HFF-Myc (cell line): ENCODE measurements at places on chromosomes 16 and 17.

- DNase-seq: no peak
Measured at GRCh38 chr17:39660397-39661385, 4.5 kb upstream of the TCAP start.

DNA sequence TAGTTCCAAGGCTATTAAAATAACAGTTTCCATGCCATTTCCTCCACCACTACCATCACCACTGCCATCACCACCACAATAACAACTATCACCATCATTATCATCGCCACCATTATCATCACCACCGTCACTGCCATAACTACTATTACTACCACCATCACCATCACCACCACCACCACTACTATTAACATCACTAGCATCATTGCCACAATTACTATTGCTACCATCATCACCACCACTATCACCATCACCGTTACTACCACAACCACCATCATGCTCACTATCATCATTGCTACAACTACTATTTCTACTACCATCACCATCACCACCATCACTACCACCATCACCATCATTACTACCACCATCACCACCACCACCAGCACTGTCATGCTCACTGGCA, 185.9 kb upstream of the MAF start:
- DNase-seq: no peak

GRCh38 chr16:51464996-51465395, 313.9 kb upstream of the SALL1 start:
- no peak for DNase-seq

- no peak for DNase-seq
Measured at GRCh38 chr17:43220511-43221125, 7.8 kb downstream of the CCDC200 start.

DNA sequence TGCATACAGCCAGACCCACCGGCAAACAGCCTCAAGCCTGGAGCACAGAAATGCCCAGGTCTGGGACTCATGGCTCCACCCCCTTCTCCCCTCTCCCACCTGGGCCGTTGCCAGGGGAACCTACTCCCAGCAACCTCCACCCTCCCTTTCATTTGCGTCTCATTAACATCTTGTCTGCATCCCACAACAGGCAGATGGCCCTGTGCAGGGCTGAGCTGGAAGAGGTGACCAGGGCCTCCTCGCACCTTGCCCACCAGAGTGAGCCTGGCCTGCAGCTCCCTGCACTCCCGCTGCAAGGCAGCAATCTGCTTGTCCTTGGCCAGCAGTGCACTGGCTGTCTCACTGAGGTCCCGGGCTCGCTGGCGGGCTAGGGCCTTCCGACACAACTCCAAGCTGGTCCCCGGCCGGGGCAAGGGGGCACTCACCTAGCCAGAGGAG, 3.3 kb downstream of the TSPOAP1 start:
- DNase-seq: no peak

DNA sequence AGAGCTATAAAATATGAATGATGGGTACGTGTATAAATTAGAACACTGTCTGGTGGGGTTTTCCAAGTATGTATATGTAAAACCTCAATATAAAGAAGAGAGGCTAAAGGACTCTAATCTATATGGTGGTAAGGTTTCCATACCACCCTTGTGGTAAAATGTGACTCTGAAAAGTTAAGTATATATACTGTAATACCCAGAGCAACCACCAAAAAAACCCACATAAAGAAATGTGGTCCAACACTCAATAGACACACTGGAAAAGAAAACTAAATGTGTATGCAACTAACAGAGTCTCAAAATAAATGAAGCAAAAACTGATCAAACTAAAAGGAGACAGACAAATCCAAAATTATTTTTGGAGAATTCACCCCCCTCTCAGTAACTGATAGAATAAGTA, 72.2 kb downstream of the XPO6 start:
- DNase-seq: no peak

DNA sequence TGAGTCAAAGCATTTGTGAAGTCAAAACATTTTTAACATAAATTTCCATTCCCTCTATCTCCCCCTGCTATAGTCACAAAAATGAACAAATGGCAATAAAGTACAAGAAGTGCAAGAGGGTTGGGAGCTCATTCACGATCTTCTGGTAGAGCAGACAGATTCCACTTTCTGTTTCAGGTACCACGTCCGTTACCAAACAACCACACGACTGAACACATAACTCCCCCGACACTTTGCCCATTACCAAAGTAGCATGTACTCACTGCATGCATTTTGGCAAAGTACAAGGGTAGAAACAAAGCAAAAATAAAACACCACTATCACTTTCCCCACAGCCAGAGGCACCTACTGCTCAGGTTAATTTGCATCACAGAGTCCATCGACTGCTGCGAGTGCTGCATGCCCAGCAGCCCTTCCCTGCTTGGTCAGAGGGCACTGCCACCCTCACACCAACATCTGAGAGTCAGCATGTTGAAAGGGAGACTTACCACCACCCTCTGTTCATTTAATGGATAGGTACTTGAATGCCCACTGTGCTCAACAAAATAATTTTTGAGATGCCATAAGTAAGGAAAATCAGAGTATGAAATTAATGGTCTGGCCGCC, 150.3 kb upstream of the AXIN2 start:
- no peak for DNase-seq

DNA sequence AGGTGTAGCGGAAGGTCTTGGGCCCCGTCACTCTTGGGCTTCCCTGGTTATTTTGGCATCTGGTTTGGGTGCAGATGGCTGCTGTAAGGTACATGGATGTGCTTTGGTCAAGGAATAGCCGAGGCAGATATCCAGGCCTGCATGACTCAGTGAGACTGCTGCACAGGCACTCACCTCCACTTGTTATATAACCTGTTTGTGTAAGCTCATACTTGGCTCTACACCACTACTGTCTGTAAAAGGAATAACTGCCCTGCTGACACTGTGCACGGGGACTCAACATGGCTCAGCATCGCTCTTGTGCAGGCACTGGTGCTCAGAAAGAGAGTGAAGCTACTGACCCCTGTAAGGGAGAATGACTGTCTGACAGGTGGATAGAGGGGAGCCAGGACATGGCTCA, 42.3 kb upstream of the ARL4D start:
- DNase-seq: no peak

- no peak for DNase-seq
Measured at GRCh38 chr17:42541041-42541833, 5.2 kb downstream of the NAGLU start.

DNA sequence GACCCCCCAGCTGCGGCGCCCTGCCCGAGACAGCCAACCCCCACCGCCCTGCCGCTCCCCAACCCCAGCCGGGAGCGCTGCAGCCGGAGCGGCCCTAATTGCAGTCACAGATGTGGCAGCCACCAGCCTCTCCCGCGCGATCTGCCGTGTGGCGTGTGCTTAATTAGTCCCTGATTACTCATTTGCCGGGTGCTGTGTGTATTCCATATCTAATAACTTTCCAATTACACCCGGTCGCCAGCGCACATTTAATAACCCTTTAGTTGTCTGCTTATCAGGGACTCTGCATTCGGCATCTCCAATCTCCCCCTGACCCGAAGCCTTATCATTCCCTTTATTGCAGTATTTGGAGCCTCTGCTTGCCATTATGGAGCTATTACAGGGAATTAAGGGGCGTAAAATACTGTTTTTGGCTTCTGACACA, 236.7 kb upstream of the CIBAR2 start:
- DNase-seq: no peak

DNA sequence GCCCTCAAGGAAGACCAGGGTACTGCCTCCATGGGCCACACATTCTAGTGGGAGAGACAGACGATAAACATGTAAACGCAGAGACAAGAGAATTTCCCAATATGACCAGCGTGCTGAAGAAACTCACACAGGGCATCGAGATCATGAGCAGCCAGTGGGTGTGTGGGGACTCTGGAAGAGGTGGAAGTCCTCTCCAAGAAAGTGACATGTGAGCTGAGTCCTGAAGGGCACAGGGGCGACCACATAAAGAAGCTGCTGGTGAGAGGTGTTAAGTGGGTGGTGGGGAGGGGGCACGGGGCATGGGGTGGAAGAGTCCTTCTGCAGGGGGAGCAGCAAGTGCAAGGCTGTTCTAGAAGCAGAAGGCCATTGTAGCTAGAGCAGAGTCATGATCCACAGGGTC, 21.0 kb upstream of the RAP1GAP2 start:
- DNase-seq: no peak

- DNase-seq: no peak
Measured at GRCh38 chr17:73363442-73364154, 51.8 kb upstream of the CDC42EP4 start.

DNA sequence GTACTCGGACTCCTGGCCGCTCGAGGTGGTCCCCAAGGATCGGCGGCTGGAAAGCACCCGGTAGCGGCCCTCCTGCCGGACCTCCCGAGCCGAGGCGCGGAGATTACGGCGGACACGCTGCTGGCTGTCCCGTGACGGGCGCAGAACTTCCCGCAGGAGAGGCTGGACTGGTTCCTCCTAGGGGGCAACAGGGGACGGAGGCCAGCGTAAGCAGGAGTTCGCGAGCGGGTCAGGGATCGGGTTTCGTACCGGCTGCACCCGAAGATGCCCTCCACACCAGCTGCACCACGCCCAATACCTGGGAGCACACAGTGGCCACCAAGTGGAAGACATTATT, 341 bp downstream of the SLC7A6OS start:
- no peak for DNase-seq

DNA sequence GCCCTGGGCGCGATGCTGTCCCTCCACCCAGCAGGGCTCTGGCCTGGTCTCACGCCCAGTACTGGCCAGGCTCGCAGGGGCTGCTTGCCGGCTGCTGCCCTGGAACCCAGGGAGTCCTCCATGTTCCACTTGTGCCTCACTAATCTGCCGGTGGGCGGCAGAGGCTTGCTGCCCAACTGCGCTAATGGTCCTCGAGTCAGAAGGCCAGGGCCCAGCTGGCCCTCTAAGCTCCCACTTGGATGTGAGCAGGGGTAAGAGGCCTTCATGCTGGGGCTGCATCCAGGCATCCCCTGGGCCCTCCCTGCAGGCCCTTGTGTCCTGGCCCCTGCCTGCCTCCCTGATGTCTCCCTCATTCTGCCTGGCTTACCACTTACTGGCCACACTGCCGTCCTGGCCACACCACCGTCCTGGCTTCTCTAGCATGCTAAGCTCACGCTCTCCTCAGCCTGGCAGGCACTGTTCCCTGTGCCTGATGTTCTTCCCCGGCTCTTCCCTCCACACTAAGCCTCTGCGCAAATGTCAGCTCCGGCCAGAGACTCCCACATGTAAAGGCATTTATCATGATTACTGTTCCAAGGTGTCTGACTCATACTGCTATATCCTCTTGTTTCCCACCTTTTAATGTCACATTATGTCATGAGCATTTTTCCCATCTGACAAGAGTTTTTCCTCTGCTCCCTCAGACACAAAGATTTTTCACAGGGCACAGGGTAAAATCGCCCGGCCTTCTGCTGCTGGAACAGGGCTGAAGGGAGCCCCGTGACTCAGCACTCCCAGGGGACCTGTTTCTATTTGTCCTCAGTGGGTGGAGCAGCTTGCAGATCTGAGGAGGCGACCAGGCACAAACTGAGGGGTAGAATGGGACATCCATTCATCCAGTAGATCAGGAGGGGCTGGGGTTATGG, 15.9 kb downstream of the B9D1 start:
- DNase-seq: peak; percentile 55
